A673 (cell line): ENCODE measurements at places on chromosomes 13 and 19.

DNA sequence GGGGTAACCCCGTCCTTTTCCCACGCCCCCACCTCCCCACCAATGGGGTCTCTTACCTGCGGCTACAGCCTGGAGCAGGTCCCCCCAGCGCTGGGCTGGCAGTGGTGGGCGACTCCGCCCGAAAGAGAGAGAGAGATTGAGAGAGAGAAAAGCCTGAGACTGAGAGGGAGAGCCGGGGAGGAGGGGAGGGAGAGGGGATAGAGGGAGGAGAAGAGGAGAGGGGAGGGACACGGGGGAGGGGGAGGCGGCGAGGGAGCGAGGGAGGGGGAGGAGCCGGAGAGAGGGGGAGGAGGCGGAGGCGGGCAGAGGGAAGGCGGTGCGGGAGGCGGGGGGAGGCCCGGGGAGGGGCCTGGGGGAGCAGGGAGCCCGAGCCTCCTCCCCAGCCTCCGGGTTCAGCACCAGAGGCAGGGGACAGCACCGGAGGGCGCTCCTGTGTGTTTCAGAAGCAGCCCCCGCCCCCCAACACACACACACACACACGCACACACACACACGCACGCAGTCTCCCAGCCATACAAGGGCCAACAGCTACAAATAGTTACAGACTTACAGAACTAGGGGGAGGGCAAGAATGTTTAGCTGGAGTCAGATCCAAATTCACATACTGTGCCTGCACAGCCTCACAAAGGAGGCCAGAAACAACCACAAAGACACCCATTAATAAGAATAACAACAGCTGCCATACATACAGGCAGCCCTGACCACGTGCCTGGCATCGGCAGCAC is at the start of gene SLC8A2:
Gene SLC8A2, minus strand, starts transcription at position 161 of the 725 bp plus-strand sequence. CDS start 5,490 bp downstream, outside the sequence.
- peak; percentile 92 for DNase-seq

GRCh38 chr19:48644839-48645619 is 958 bp downstream of the CA11 start:
- DNase-seq: peak; percentile 95

- no peak for DNase-seq
These were observed 207.5 kb downstream of the KCNRG start for GRCh38 chr13:50222569-50223332.

DNA sequence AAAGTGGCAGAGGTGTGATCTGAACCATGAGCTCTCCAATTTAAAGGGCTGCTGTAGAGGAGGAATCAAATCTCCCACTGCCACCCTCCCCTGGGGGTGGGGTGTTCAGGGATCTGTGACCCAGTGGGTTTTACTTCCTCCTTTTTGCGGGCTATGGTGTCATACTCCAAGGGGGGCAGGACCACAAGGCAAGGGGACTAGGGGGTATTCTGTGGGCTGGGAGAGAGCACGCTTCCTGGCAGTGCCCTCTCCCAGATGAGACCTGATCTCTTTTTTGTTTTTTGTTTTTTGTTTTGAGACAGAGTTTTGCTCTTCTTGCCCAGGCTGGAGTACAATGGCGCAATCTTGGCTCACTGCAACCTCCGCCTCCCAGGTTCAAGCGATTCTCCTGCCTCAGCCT is 10.3 kb downstream of the PLD3 start:
- DNase-seq: no peak

- DNase-seq: no peak
These were observed 2.4 kb upstream of the XPO4 start for GRCh38 chr13:20904908-20905307.

DNA sequence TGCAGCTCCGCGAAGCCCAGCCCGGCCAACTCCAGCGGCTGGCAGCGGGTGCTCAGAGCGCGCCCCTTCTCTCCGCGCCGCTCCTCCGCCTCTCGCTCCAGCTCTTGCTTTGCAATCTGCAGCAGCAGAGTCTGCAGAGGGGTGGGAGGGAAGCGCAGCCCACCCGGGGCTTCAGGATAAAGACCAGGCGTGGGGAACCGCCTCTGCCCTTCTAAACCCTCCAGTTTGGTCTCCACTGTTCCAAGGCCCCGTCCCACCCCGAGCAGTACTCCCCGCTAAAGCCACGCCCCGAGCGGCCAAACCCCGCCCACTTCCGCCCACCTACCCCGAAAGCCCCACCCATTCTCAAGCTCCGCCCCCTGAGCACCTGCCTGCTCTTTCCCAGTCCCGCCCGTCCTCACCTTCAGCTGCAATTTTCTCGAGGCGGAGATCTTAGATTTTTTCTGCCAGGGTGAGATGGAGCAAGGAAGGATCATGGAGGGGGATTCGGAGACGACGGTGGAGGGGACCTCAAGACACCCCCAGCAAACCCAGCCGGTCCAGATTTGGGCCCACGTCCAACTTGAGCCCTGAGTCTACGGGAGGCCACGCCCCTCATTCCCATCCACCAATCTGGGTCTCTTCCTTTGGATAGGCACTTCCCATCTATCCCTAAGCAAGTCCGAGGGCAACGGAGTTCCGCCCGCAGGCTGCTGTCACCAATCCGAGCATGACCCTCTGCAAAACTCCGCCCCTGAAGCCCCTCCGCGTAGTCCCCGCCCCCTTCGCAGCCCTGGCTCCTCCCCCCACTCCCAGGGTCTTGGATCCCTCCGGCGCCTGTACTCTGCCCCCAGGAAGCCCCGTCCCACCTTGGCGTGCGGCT is 1.1 kb downstream of the TNNI3 start:
- DNase-seq: peak; percentile 94

DNA sequence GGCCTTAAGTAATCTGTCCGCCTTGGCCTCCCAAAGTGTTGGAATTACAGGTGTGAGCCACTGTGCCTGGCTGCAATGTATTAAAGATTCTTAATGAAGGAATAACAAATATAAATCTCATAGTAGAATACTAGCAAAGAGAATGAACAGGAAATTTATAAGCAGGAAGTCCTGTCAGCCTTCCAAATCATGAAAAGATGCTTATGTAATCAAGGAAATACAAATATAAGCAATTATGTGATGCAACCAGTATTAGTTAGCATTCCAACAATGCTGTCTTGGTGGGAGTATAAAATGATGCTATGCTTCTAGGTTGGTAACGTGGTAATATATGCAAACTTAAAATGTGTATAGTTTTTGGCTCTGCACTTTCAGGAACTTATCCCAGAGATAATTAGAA is 133.8 kb downstream of the PDS5B start:
- DNase-seq: peak; percentile 60

DNA sequence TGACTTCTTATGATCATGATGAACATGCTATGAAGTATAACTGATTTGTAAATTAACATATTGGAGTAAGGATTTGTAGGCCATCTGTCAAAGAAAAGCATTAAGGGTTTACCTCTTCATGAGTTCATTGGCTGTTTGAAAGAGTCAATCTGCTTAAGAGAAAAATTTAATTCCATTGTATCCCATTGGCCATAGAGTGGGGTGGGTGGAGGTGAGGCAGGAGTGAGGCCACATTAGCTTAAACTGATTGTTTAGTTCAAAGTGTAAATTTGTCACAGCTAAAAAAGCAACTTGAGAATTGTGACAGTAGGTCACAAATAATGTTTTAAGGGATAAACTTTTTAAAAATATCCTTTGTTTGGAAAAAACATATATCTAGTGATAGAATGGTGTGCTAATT is 11.4 kb downstream of the GPR180 start:
- DNase-seq: no peak

DNA sequence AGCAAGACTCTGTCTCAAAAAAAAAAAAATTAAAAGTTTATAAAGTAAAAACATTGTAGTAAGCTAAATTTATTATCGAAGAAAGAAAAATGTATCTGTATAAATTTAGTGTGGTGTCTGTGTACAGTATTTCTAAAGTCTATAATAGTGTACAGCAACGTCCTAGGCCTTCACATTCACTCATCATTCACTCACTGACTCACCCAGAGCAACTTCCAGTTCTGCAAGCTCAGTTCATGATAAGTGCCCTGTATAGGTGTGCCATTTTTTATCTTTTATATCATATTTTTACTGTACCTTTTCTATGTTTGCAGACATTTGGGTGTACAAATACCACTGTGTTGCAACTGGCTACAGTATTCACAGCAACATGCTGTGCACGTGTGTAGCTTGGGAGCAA is 118.1 kb downstream of the TNFRSF19 start:
- DNase-seq: no peak

DNA sequence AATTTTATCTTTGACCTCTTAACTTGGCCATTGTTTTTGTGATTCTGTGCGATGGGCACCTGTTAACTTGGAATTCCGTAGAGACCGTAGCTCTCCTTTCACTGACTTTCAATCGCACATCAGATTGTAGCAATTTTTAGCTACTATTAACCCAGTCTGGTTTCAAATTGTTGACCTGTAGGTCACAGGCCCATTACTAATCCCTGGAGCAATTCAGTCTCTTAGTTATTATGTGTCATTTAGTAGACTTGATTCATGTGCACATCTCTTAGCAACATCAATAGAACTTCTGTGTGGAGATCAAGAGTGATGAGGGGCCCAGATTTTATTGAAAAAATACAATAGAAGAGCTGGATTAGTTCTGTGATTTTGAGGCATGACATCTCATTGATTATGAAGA is 549.6 kb upstream of the SLC10A2 start:
- DNase-seq: no peak

DNA sequence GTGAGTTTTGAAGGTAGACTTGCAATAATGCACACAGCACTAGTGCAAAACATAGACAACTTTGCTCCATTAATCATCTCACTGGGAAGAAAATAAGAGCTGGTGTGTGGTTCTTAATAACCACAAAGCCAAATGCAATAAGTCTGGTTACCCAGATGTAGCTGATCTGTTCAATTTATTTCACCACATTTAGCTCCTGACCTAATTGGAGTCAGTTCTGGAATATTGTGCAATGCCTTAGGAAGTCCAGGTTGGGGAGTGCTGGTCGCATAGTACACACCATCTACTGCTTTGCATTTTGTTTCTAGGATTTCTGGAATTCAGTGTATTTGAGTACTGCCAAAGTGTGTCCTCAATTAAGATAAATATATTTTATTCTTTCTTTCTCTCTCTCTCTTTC is 483.3 kb upstream of the SPRY2 start:
- DNase-seq: no peak

DNA sequence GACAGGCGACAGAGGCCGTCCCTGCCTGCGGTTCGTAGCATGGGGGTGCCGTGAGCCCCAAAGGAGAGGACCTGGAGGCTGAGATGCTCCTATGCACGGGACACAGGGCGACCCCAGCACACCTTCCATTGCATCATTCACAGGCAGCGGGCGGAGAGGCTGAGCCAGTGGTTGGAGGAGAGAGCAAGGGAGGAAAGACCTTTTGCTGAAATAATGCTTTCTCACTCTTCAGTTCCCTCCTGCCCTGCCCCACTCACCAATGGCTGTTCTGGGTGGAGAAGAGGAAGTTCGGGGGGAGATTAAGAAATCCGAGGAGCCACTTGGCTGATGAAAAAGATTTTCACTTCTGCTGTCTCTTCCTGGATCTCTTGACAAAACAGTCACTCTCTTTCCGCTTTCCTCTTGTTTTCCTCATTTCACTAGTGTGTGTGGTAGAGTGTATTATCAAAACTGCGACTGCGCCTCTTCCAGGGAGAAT is at the start of gene NLRP12:
Gene NLRP12, minus strand, starts transcription at position 181 of the 478 bp plus-strand sequence. Its CDS starts 140 bp downstream, at position 41.
- DNase-seq: no peak

DNA sequence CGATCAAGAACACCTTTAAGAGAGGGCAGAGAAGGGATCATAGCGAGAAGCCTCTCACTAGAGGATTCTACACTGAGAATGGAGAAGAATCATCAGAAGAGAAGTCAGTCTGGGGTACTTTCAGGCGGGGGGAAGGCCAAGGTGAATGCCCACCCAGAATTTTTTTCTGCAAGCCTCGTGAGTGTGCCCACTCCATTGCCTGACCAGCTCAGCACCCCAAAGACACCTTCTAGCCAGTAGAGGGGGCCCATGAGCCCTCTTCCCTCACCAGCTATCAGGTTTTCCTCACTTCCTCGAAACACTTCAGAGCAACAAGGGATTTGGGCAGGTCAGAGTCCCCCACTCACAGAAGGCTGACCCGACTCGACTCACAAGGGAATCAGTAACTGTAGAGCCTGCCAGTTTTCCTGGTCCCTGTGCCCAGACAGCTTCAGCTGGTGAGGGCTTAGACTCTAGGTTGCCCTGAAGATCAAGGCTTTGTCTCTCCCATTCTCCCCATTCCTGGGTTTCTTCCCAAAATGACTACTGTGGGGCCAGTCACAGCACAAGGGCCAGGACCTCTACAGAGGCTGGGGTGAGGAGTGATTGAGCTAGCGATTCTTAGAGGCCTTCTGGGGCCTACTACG is 18.4 kb downstream of the NLRP13 start:
- peak; percentile 25 for DNase-seq

- DNase-seq: no peak
These were observed 2.3 kb downstream of the TFDP1 start for GRCh38 chr13:113586661-113587479.

GRCh38 chr19:40089462-40089861 is 1.3 kb downstream of the ZNF780A start:
- DNase-seq: no peak

DNA sequence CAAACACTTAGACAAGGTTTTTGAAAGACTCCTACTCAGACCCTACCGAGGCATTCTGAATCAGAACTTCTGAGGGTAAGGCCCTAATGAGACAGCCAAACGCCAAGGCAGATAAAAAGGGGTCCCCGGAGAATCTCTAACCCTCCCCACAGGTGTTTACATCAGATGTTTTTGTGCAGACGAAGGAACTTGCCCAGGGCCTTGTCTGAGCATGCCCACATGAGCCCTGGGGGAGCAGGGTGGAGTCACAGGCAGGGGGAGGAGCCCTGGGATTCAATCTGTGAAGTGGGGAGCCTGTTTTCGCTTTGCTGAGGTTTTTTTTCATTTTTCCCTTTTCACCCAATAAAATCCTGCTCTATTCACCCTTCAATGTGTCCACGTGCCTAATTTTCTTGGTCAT is 61.6 kb upstream of the MED4 start:
- DNase-seq: peak; percentile 57

- no peak for DNase-seq
These were observed at the start of gene NXNL1 for GRCh38 chr19:17460372-17461230. Gene NXNL1 (minus strand): TSS chr19:17460926. CDS start chr19:17460869, 57 bp downstream.

DNA sequence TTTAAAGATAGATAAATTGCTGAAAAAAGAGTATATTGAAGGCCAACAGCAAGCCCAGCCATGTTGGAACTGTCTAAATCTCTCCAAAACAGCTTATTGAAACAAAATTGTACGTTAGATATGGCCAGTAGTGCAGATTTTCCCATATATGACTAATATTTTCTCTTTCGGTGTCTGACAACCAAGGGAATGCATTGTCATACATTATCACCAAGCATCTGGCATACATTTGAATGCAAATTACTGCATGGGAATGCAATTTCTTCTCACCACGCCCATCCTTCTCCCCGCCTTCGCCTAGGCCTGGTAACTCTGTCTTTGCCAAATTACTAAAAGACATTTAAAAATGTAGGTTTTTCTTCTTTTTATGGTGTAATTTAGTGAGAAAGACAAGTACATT is 32.5 kb upstream of the IRS2 start:
- peak; percentile 51 for DNase-seq

GRCh38 chr13:99859178-99860177 is 112.1 kb downstream of the ZIC5 start:
- DNase-seq: peak; percentile 49

DNA sequence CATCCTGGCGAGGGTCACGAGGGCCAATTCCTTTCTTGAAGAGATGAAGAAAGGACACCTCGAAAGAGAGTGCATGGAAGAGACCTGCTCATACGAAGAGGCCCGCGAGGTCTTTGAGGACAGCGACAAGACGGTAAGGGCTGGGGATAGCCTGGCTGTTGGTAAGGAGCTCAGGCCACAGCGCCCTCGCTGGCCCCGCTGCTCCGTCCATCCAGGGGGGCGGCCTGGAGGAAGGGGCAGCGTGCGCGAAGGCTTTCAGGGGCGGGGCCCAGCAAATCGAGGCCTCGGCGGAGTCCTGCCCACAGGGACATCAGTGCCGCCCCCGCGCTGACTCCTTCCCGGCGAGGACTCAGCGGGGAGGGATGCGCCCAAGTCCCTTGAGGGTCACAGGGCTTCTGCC is 6.9 kb downstream of the F10 start:
- no peak for DNase-seq
